ENCODE measurements at places on chromosomes 11 and 22.

- peak; percentile 40 for DNase-seq
Observed at GRCh38 chr22:17777005-17777716, 2.9 kb upstream of the BID start.

GRCh38 chr11:69546735-69547370, 65.4 kb downstream of the LINC01488 start:
- no peak for DNase-seq

GRCh38 chr22:37287550-37287951, 5.2 kb downstream of the CYTH4 start:
- DNase-seq = no peak

DNA sequence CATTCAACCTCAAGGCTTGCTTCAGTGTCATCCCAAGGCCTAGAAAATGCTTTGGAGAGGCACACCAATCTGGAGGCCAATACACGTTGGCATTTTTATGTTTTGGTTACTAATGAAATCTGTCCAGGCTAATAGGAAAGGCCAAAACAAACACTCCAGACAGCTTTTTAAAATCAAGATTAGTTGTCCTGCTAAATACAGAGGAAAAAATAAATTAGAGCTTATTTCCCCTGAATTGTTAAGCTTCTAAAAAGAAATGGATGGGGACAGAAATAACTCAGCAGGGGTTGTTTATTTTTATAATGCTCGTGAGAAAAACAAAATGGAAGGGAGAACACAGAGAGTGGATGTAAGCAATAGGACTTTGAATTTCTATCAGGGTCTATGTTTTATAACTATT, 438.5 kb upstream of the LRRC4C start:
- DNase-seq = no peak

DNA sequence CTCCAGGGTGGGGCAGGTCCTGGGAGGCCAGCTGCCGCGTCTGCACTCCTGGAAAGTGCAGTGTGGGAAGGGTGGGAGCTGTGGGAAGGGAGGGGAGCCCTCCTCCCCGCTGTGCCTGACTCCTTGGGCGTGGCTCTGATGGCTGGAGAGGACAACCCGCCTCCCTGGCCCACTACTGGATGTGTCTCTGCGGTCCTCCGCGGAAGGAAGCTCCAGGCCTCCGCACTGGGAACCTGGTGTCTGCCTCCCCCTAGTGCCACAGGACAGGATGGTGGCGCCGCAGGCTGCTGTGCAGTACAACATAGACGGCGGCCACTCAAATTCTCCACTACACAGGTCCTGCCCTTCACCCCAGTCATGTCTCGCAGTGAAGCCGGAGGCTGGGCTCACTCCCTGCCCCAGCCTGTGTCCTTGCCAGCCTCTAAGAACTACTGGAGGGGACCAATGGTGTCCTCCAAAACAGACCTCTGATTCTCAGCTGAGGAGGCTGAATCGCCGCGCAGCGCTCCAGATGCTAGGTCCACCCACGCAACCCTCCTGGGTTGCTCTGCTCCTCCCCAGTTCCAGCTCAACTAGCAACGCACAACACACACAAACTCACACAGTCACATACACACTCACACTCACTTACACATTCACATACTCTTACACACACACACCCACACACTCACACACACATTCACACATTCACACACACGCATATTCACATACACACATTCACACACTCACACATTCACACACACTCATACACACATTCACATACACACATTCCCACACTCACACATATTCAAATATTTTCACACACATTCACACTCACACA, 12.4 kb upstream of the DSCAML1 start:
- no peak for DNase-seq

DNA sequence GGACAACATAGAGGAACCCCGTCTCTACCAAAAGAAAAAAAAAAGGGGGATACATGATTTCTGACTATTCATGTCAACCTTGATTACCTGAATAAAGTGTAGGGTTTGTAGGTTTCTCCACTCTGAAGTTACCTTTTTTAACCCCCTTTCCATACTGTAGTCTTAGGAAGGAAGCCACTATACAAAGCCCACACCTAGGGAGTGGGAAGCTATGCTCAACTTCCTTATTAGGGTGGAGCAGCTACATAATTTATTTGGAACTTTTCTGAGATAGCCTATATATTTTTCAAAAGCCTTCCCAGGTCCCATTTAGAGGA, 582 bp upstream of the ATP6V1E1 start:
- DNase-seq = no peak

DNA sequence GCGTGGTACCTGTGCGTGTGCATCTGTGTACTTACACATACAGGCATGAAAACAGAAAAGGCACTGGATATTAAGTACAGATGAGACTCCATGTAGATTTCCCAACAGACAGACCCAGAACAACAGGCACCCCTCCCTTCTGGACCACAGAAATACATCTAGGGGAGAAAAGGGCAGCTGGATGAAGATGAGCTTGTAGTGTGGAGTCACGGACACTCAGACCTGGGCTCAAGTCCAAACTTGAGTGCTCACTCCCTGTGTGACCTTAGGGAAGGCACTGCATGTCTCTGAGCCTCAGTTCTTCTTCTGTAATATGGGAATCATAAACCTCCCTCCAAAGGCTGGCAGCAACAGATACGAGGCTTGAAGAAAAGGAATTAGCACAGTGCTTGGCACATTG, 108.9 kb downstream of the GALNT18 start:
- no peak for DNase-seq

DNA sequence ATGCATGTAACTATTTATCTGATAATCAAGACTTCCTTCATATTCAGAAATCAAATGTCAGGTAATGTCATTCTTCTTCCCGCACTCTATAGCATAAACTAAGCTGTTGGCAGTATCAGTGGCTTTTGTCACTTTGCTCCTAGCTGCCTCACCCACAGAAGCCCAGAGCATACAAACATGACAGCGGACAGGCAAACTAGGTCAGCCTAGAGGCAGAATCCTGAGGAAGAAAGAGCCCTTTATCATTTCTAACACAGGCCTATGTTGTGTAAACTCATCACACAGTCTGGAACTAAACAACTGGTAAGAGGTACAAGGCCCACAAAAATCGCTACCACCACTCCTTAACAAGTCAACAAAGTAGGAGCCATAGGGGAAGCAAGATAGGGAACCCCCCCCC, 21.0 kb downstream of the GUCY1A2 start:
- no peak for DNase-seq

DNA sequence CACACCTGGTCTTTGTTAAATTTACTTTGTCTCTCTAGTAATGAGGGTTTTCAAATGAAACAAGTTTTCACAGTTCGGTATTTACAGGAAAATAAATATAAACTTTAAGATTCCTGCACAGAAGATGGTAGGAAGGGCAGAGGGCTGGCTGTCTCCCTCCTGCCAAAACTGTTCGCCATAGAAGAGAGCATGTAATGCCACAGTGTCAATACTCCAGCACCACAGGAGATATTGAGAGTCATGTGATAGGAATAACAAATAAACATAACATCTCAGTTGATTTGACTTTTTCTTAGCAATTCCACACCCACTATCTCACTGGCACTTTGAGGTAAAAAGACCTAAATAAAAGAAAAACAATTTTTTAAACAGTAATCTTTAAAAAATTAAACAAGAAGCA, 100.9 kb downstream of the MRTFA start:
- DNase-seq = no peak

DNA sequence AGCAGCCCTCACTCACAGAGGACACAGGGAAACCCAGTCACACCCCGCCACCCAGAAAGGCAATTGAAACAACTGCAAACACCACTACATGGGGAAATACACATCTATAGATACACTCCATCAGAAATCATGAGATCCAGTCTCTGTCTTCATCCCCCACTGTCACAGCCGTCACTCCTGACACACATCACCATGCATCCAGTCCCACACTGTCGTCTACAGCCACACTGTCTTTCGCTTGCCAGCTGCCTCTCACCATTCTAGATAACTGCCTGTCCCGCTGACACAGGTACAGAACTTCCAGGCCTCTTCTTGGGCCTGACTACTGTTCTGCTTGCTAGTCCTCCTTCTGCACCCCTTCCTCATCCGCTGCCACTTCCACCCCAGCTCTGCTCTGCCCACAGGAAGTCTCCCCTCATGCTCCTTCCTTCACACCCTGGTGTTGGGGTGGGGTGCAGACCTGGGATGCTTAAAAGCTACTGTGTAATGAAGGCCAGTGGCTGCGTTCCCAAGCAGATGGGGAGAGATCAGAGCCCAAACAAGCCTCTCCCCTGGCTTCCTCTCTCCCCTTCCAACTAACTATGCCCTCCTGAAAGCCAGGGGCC, 42.6 kb downstream of the SLC22A12 start:
- DNase-seq = no peak

DNA sequence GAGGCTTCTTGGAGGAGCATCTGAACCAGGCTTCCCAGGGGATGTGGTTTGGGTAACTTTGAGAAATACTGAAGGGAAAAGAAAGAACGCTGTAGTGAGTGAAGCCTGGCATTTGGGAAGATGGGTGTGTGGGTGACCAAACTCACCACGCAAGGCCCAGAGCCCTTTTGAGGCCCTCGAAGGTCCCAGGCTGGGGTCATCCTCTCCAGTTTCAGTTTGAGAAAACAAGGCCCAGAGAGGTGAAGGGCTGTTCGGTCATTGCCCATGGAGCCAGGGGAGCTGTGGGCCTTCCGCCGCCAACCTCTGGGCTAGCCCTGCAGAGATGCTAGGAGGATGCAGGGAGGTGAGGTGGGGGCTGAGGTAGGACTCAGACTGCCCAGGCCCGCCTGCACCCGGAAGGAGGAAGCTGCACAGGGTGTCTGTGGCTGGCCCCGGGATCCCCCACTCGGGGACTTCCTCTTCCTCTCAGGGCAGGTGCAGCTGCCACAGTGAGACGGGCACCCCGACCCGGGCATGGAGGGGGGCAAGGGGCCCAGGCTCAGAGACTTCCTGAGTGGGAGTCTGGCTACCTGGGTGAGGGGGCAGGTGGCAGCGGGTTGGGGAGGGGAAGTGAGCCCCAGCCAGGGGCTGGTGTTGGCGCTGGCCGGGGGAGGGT, at the start of gene CCDC88B:
Gene CCDC88B (plus strand): TSS at position 451 of the 655 bp plus-strand sequence. CDS start 63 bp downstream, at position 514.
- peak; percentile 71 for DNase-seq

DNA sequence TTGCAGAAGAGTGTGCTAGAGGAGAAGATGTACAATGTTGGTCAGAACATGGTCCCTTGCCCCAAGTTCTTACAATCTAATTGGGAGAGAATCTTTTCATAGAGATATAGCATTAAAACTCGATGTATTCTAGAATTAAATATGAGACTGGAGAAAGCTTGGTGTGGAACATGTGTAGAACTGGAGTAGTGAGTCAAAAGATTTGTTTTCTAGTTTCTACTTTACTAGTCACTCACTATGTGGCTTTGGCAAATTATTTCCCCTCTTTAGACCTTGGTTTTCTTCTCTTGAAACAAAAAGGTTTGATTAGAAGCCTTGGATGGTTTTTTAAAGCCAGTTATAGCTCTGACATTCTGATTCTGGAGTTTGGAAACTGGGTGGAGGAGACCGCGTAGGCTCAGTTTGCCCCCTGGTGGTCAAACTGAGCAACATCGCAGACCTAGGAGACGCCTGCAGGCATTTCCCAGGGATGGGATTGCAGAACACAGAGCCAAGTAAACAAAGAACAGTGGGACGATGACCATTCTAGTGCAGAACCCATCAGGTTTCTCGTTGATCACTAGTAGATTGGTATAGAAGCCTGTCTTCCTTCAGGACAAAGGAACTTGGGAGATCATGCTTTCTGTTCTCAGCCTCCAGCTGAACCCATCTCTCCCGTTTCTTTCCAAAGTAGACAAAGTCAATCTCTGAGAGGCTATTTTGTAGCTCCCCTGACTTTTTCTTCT, 8.5 kb upstream of the CHRDL2 start:
- no peak for DNase-seq

DNA sequence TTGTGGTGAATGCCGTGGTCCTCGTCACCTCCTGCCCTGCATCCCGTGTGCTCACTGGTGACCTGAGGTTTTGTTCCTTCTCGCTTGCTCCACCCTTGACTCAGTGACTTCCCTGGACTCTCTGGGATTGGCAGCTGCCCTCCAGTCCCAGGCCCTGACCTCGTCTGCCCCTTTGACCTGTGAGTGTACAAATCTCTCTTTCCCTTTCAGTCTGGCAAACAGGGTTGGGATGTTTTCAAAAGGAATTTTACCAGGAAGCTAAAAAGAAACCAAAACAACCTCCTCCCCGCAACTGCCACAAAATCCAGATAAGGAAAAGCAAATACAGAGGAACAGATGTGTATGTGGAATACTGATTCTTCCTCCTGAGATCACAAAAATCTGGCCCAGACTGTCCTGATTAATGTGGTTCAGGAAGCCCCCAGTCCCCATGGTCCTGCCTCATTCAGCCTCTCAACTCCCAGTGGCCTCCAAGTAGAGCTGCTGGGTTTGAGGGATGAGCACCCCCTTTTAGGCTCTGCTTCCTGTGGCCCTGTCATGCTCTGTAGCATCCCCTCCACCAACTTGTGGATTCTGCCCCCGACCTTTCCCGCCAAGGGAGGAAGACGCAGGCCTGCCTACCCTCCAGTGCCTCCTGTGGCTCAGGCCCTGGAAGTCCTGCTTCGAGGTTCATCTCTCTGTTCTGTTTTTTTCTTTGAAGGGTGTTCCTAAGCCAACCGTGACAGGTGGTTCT, 15.2 kb downstream of the ROBO4 start:
- DNase-seq = no peak

GRCh38 chr22:40328546-40329456, 17.5 kb upstream of the ADSL start:
- no peak for DNase-seq

GRCh38 chr22:41517172-41518047, 26.9 kb downstream of the POLR3H start:
- DNase-seq = peak; percentile 17

- DNase-seq = no peak
Observed at GRCh38 chr22:44132724-44133123, 48.0 kb upstream of the PARVG start.

GRCh38 chr11:44592125-44592940, 26.9 kb downstream of the CD82 start:
- DNase-seq = no peak

- DNase-seq = no peak
Observed at GRCh38 chr22:46862418-46863324, 100.2 kb downstream of the TBC1D22A start.

DNA sequence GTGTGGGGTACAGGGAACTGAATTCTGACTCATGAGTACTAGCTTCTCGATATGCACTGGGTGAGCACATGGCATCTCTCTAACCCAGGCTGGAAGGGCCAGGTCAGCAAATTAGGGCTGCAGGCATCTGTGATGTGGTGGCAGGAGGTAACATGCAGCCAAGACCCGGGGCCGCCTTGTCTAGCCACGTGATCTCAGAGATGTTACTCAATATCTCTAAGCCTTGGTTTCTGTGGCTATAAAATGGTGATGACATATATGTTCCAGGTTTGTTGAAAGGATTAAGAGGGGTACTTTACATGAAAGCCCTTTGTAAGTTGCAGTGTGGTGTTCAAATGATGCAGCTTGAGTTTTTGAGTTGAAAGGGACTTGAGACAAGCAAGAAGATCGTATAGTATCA, 3.2 kb downstream of the ST14 start:
- DNase-seq = no peak

GRCh38 chr11:1008001-1008802, 28.3 kb downstream of the MUC6 start:
- DNase-seq = no peak

- no peak for DNase-seq
Observed at GRCh38 chr22:43289976-43290721, 53.0 kb downstream of the SCUBE1 start.

- no peak for DNase-seq
Observed at GRCh38 chr11:67279589-67280340, 9.3 kb upstream of the ANKRD13D start.

Data from activated T-helper 1 cell treated with anti-CD3 and anti-CD28 coated beads, Interleukin-2, amount 50 U/mL, for 16 hours (primary cell).